ENCODE measurements at places on chromosomes 11 and 22.
A peak's percentile ranks its signal among the peaks of the same experiment; 100 is the strongest.

DNA sequence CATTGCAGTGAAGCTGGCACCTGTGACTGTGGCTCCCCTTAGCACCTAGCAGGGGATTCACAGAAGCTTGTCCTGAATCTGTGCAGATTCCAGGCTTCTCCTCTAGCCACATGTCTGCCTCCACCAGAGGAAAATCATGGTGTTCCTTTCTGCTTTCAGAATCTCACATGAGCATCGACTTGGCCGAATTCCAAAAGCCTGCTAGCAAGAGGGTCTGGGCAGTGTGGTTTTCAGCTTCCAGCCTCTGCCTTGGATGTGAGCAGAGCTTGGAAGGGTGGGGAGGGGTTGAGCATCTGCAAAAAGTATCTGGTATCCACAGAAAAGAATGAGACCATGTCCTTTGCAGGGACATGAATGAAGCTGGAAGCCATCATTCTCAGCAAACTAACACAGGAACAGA is 911.1 kb downstream of the TBC1D22A start:
- DNase-seq = no peak

GRCh38 chr11:8186429-8186828 is 17.6 kb upstream of the RIC3 start:
- no peak for DNase-seq

DNA sequence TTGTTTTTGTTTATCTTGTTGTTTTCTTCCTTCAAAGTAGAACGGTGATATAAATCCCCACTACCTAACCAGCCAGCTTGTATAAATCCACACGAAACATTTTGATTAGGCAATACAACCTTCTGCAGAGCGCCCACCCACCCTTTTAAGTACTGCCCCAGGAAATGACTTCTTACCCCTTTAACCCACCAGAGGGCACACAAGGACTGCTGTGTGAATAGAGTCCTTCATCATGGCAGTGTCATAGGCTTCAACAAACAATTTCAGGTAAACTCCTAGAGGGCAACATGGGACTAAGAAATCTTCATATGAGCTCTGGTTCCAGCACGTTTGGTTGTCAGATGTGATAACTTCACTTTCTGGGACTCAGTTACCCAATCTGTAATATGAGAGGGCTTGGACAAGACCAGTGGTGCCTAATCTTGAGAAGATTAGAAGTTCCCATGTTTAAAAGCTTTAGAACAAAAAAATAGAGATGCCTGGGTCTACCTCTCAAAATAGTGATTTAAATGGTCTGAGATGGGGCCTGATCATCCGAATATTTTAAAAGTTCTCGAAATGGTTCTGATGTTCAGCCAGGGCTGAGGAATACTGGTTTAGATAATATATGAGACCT is 56.1 kb downstream of the PIWIL4 start:
- peak; percentile 93 for DNase-seq

- peak; percentile 29 for DNase-seq
Observed at GRCh38 chr11:105137286-105137685, 2.3 kb downstream of the CARD18 start.

DNA sequence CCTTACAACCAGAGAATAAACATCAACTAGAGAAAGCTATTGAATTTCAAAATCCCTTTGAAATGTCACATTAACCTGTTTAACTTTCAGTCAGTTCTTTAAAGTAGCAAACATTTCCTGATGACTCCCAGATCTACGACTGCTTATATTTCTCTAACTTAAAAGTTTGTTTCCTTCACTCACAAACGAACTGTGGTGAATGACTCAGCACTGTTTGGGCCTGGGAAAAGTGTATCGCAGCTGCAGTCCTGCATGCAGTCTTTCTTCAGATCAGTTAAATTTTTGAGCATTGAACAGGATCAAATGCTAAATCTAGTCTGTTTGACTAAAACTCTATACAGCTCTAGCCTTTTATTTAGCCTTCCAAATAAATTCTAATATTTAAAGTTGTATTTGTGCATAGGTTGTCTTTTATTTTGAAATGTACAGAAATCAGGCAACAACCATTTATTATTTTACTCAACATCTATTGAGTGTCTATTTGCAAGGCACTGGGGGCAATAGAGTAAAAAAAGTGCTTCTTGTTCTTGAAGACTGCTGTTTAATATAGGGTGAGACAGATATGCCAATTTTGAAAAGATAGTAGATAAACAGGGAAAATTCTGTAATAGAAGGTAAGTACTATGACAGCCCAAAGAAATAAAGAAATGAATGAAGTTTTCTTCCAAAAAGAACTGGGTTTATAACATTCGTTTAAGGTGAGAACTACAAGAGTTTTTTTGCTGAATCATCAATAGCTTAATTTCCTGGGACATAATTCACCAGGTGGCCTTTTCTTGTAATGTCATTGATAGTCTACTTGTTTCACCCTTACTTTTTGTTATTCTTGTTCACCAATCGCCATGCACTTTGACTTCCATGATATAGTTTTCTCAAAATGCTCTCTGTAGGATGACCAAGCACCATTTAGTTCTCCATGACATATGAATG is 235.4 kb downstream of the METTL15 start:
- peak; percentile 70 for DNase-seq

DNA sequence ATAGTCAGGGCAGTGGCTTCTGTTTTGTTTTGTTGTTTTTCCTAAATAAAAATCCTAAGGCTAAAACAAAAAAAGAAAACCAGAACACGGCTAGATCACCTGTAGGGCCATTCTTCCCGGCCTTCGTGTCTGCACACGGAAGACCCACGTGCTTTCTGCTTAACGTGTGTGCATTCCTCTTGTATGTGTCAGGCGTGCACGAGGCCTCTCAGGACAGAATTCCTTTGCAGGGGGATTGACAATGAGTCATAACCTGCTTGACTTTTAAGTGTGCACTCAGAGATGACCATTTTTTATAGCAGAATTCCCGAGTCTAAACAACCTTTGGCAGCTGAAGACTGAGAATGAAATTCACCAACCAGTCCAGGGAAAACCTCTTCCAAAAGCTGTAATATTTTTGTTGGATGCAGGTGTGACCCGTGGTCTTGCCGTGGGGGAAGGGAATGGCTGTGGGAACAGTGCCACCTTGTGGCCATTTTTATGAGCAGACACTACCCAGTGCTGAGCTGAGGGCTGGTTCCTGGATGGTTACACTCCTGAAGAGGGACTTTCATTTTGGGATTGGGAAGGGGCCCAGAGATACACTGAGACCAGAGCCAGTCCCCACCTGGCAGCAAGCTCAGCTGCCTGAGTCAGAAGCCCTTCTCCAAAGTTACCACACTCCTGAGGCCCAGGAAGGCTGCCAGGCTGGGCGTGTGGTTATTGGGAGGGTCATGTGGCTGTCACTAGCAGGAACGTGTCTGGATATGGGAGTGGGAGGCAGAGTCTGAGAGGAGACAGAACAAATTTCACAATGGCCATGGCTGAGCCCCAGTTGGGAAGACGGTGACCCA is 35.7 kb upstream of the DKK3 start:
- DNase-seq = peak; percentile 97

DNA sequence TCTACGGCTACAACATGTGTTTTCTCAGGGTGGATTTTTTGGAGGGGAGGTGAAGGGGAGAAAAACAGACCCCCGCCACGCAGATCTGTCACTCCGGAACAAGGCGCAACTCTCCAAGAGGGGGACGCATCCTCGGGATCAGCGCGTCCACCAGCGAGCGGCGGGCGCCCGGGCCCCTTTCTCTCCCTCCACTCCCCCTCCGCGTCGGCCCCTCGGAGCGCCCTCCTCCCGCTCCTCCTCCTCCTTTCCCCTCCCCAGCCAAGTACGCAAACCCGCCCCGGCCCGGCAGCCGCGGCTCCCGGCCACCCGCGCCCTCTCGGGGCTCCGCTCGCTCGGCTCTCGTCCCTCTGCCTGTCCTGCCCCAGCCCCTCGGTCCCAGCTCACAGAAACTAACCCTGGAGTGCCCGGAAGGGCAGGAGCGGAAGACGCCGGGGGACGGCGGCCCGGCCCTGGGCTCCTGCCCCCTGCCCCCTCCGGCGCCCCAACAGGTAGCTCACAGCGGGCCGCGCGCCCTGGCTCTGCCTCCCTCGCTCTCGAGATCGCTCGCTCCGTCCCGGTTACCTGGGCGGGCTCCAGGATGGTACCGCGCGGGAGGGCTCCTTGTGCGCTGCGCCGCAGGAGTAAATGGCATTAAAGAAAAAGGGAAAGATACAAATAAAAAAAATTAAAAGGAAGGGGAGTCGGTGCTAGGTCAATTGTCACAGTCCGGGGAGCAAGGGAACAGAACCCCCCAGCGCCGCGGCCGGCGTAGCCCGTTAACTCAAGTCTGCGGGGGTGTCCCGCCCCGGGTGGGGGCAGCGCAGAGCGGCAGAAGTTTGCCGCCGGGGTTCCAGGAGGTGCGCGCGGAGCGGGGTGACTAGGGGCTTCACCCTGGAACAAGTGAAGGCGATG is 131.4 kb upstream of the C11orf58 start:
- peak; percentile 6 for DNase-seq

DNA sequence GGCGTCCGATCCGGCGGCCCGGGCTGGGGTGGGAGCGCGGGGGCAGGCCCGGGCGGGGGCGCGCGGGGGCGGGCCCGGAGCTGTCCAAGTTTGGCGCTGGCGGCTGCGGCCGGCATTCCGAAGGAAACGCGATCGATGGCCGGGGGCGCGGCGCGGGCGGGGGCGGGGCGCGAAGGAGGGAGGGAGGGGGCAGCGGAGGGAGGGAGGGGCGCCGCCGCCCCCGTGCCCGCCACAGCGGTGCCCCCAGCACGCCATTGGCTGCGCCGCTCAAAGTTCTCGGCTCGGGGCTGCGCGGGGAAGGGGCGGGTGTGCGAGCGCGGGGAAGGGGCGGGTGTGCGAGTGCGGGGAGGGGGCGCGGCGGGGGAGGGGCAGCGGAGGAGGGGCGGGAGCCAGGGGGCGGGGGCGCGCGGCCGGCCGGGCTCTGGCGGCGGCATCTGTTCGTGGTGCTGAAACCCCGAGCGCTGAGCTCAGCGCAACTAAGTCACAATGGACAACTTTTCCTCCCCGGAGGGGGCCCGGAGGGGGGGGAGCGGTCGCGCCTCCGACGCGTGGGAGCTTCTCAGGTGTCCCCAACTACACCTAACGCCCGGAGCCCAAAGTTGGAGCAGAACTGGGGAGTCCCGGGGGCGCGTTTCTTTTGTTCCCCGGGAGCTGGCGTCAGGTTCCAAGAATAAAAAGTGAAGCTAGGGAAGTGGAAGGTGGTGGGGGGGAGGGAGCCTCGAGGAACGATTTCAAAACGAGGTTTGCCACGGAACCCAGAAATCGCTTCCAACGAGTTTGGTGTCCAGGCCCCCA is 2.2 kb downstream of the PHF21B start:
- peak; percentile 38 for DNase-seq

DNA sequence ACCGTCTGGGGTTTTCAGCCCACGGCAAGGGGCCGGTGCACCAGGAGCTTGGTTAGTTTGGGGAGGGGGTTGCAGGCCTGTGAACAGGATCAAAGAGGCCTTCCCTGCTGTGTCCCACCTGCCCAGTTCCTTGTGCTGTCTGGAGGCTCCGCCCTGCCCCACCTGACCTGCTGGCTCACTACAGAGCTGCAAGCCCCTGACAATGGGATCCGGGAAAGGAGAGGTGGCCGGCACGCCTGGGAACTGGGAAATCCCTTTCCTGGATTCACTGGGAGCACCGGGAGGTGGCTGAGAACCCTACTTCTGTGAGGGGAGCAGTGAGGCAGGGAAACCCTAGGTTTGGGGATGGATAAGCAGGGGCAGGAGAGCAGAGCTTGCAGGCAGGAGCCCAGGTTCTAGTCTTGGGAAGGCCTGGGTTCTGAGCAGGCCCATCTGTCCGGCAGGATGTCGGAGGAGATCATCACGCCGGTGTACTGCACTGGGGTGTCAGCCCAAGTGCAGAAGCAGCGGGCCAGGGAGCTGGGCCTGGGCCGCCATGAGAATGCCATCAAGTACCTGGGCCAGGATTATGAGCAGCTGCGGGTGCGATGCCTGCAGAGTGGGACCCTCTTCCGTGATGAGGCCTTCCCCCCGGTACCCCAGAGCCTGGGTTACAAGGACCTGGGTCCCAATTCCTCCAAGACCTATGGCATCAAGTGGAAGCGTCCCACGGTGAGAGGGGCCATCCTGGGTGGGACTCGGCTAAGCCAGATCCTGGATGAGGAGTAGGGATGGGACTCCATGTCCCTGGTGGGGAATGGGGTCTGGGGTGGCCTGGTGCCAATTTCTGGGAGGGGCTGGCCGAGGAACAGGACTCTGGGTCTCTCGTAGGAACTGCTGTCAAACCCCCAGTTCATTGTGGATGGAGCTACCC is 786 bp downstream of the CAPN1 start:
- DNase-seq = peak; percentile 49

DNA sequence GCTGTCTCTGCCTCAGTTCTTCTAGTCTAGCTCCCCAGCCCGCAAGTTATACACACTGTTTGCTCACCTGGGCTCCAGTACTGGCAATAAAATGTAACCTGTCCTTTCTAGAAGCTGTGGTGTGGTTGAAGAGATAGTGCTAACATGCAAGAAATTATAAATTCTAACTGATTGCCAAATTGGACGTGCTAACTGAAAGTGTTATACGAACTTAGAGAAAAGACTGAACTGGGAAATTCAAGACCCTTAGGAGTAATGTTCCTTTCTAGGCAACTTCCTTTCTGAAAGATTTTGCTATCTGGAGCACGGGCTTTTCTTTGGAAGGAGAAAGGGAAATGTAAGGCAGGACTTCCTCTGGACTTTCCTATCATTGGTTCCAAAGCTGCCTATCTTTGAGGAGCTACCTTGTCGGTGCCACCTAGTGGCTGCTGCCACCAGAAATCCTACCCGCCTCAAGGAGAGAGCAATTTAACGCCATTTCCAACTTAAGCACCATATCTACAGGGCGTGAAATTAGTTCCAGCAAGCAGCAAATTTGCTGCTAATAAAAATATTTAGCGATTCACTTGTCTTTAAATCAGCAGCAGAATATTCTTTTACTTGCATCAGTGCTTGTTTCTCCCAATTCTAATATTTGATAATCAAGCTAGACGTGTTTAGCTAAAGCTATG is 12.7 kb upstream of the TMEM218 start:
- DNase-seq = peak; percentile 59

DNA sequence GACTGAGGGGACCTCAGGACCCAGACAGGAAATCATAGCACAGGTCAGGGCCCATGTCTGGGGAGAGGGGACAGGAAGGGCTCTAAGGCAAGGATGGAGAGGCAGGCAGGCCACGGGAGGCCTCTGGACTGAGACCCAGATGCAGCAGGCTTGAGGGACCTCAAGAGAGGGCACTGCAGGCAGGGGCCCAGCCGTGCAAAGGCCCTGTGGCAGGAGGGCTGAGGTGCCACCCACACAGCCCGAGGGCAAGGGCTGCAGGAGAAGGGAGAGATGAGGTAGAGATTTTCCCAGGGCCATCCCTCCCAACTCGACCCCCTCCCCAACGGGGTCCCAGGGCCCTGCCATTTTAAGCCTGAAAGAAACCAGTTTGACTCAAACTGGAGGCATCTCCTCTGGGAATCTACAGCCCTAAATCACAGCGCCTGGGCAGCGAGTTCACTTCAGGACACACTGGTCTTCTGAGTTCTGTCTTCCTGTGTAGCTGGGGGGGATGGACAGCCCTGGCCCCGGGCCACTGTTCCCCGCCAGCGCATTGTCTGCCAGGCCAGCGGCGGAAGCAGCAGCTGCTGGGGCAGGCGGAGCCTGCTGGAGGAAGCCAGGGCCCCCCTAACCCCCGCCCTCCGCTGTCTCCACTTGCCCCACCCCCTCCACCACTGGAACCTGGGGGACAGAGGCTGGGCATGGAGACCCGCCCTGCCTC is 20.3 kb upstream of the WNT7B start:
- peak; percentile 97 for DNase-seq
